ENCODE measurements at places on chromosomes 1 and 21. TPM values are rescaled to one million over a fixed set of nuclear protein-coding genes. Genes with fewer than 3 reads are reported as not detected.

Gene CAPN8
- total RNA-seq, result 0.69 TPM

Gene STIL
- total RNA-seq, result 9.8 TPM

Gene KRTAP7-1
- not detected for total RNA-seq

Gene NTMT2
- not detected for total RNA-seq

Gene THEM5
- total RNA-seq, result not detected

Gene SHE
- 0.02 TPM for total RNA-seq

Gene C1orf56
- 8.4 TPM for total RNA-seq

Gene KRTAP21-1
- not detected for total RNA-seq

Gene NRIP1
- 23.8 TPM for total RNA-seq

Gene FH
- 91.8 TPM for total RNA-seq

Gene IL22RA1
- total RNA-seq, result 4.7 TPM

Gene CHRM3
- total RNA-seq, result 0.28 TPM

Gene TMCC2
- total RNA-seq, result 2.8 TPM

Gene OR10J1
- total RNA-seq, result not detected

Gene FCRL1
- total RNA-seq, result not detected

Gene CLEC20A
- not detected for total RNA-seq

Gene PTAFR
- 0.29 TPM for total RNA-seq

Gene STYXL2
- not detected for total RNA-seq

Gene DYNLT4
- 0.29 TPM for total RNA-seq

Gene TMPRSS15
- total RNA-seq, result not detected

Gene EXTL1
- total RNA-seq, result not detected

Gene ELAPOR1
- total RNA-seq, result 0.61 TPM

Gene NDUFS2
- total RNA-seq, result 81.5 TPM

Gene TNFRSF25
- total RNA-seq, result 2.3 TPM

Gene TAS1R3
- 0.07 TPM for total RNA-seq

Gene CRB1
- not detected for total RNA-seq

Gene AGTRAP
- total RNA-seq, result 71.4 TPM

Gene CLCC1
- 17.0 TPM for total RNA-seq

Gene VAMP4
- 5.4 TPM for total RNA-seq

Gene HCRTR1
- total RNA-seq, result not detected

Gene BLZF1
- total RNA-seq, result 24.6 TPM

Gene KRTAP12-3
- not detected for total RNA-seq

Gene KPRP
- total RNA-seq, result not detected

Gene NFASC
- 2.2 TPM for total RNA-seq

Gene KDF1
- not detected for total RNA-seq

Gene S100A16
- total RNA-seq, result 412 TPM

Gene TTLL7
- 2.8 TPM for total RNA-seq

Gene NCAM2
- total RNA-seq, result not detected

Gene NIBAN1
- total RNA-seq, result 0.85 TPM

Gene COL9A2
- 0.34 TPM for total RNA-seq

Gene TRIM46
- 1.5 TPM for total RNA-seq

Gene TTC34
- 0.03 TPM for total RNA-seq

Data from A549 treated with CpdA at 1 μM for 4 hours (cell line).